Femur (tissue), 1 donor: ENCODE measurements at places on chromosomes 12 and 14.

- DNase-seq: no peak
Measured at GRCh38 chr14:22549981-22550673, 38.9 kb downstream of the DAD1 start.

- DNase-seq: peak; percentile 95
Measured at GRCh38 chr12:6336079-6336888, 5.6 kb downstream of the TNFRSF1A start.

GRCh38 chr12:90243211-90243610 lies 534.6 kb upstream of the ATP2B1 start:
- no peak for DNase-seq

DNA sequence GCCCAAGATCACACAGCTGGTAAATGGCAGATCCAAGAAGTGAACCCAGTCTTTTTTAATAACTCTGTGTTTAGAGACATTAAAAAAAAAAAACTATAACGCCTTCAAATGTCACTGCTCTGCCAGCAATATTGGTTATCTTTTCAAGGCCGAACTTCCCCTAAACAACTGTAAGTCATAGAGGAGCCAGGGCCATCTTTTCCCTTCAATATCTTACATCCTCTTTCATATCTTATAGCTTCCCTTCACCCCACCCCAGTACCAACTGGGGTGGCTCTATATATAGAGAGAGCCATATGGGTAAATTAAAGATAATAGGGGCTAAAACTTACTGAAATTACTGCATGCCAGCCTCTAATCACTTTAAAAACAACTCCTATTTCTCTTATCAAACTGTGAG lies 100.2 kb downstream of the STAB2 start:
- no peak for DNase-seq

DNA sequence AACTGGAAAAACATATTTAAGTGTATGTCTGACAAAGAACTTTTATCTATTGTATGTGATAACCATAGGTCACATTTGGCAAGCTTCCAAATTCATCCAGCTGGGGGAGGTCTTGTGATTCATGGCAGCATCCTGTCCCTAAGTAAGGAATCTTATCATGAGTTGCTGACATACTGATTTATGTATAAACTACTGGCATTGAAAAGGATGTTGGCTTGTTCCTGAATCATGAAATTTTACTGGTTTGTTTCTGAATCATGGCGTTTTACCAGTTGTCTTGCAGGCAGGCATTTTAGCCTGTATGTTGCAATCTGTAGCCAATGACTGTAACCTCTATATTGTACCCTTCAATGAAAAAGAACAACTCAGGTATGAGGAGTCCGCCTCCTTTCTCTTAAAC lies 244.8 kb downstream of the IPO8 start:
- no peak for DNase-seq
